Activated naive CD4-positive, alpha-beta T cell treated with anti-CD3 and anti-CD28 coated beads for 36 hours (primary cell): ENCODE measurements at places on chromosomes 1 and 21.

DNA sequence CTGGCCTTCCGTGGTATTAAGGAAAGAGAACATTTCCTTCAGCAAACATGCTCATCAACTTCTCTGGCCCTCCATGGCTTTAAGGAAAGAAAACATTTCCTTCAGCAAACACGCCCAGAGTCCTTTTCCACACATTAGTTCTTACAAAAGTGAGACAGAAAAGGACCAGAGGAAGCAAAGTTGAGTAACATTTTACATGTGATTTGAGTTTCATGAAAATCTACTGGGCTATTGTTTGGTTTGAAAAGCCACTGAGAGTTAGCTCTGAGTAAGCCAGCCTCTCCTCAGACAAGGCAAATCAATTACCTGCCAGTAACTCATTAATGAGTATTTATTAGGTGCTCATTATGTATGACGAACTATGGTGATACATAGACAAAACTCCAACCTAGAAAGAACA, 78.0 kb downstream of the NID1 start:
- DNase-seq: no peak

DNA sequence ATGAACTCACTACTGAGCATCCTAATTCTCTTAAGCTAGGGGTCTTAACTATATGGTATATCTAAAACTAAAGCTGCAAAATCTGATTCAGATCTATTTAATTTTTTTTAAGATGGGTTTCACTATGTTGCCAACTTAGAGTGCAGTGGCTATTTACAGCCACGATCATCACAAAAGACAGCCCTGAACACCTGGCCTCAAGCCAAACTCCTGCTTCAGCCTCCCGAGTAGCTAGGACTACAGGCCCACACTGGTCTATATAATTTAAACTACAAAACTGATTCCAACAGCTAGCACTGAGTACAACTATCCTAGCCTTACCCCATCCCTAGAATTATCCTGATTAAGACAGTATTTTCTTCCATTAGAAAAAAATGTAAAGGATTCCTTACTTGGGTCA, 37.1 kb downstream of the EIF4G3 start:
- DNase-seq: no peak

GRCh38 chr1:196685506-196685905, 33.7 kb downstream of the CFH start:
- DNase-seq: no peak

DNA sequence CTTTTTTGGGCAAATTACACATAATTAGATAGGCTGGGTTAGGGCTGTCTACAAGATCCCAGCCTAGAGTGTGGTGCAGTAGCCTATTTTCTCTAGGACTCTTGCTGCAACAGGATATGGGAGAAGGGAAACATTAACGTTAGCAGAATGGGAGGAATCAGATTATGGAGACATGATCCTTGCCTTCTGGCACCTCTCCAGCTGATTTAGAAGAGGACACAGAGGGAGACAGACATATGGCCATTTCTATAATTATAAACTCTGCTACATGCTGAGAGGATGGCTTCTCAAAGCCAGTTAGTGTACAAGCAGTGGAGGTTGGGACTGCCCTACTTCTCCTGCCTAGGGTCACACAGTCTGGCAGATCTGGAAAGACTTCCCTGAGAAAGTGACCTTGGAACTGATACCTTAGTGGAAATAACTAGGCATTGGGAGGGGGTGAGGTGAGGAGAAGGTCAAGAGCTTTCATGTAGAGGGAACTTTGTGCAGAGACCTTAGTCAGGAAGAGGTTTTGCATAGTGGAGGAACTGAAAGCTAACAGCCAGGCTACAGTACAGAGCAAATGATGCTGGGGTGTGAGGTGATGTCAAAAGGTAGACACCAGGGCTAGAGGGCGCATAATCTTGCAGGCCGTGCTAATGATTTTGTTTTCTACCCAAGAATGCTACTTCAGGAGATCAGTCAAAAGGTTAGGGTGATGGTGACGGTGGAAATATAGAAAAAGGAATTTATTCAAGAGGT, 1.2 kb upstream of the CD1D start:
- no peak for DNase-seq

DNA sequence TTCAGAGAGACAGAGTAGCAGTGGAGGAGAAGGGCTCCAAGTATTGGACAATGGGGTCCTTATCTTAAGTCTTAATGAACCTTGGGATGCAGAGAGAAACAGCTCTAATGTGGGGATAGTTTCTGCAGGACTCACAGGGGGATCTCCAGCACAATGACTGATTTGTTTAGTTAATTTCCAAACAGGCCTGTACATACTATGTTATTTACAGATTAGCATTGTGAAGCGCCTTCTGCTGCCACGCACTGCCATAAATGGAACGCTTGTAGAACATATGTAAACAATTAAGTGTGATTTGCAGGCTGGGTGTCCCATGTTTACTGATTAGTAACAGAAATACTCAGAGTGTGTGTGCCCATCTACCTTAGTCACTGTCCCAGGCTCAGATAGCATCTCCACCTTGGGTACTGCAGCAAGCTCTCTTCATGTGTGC, 56.1 kb downstream of the NTPCR start:
- no peak for DNase-seq

- no peak for DNase-seq
Observed at GRCh38 chr1:226981386-226981817, 41.3 kb downstream of the COQ8A start.

DNA sequence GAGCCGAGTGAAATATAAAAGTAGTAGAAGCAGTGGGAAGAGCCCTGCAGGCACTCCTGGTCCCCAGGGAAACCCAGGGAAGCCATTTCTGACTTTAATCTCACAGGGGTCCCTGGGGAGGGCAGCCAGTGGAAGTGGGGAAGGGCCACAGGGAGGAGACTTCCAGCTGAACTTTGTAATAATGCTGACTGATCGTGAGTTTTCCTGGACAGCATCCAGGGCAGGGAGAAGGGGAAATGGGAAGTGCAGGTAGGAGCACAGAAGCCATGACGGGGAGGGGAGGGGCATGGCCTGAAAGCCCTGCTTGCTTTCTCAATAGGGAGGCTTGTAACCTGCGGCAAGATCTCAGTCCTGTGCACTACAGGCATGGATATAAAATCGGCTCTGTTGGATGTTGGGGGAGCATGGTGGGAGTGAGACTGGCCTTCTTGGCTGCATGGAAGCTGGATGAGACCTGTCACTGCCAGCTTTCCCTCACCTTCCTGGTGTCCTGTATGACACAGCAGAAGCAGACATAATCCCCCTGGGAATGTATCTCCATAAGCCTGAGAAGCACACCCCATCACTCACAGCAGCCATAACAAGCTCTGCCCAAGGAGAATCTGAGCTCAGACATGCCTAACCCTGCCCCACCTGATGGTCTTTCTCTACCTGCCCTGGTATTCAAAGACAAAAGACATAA, 15.1 kb upstream of the MX1 start:
- no peak for DNase-seq

GRCh38 chr21:37451446-37451845, 84.9 kb downstream of the DYRK1A start:
- DNase-seq: no peak

- DNase-seq: no peak
Observed at GRCh38 chr1:184649451-184649888, 105.2 kb downstream of the EDEM3 start.

- DNase-seq: no peak
Observed at GRCh38 chr21:42242611-42243010, 23.7 kb downstream of the ABCG1 start.

DNA sequence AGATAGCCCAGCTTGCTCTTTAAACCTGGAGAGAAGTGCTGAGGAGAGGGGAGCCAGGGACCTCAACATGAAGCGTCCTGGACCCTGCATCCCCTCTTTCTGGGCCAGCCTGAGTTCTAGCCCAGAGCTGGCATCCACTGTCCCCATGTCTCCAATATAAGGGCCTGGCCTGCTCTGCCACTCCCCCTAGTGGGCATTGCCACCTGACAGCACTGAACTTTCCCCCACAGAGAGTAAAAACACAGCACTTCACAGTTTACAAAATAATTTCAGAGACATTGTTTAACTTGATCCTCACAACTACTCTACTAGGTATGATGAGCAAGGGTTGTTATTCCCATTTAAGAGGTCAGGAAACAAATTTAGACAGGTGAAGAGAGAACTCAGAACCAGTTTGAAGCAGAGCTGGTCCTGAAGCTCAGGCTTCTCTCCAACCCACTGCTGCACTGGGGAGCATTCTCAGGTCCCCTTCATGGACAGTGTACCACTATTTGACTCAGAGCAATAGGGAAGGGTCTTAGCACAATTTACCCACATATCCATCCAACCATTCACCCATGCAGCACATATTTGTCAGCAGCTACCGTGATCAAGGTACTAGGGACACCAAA, 151.2 kb downstream of the DMRTA2 start:
- DNase-seq: peak; percentile 40

- no peak for DNase-seq
Observed at GRCh38 chr1:179164494-179164893, 65.0 kb downstream of the ABL2 start.

DNA sequence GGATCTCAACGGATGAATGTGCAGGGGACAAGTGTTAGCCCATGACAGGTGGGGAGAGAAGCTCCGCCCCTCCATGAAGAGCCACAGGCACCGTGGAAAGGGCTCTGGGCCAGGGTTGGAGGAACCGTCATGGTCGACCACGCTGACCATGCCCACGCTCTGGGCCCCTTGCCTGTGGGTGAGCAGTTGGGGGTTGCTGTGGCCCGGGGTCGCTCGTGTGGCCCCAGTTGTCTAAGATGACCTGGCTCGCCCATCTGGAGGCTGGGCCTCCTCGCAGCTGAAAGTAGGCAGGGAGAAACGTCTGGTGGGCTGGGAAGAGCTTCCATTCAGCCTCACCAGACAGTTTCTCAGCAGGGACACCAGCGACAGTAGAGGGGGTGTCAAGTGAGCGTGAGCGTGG, 13.1 kb upstream of the UTS2 start:
- no peak for DNase-seq
